Liver (tissue), 10 donors: ENCODE measurements at places on chromosomes 1 and 21. TPM values are rescaled to one million over a fixed set of nuclear protein-coding genes. Genes with fewer than 3 reads are reported as not detected.
A peak's percentile ranks its signal among the peaks of the same experiment; 100 is the strongest.

- no peaks in the 10 kb centered on the region for H3K27me3 ChIP-seq
- H3K27ac ChIP-seq, result no peak overlapping the region
- H3K4me1 ChIP-seq, result peaks cover 6% of the 10 kb centered on the region
These were observed 55.8 kb downstream of the SLC9A1 start for GRCh38 chr1:27099135-27099586.

GRCh38 chr1:78651241-78651640, 1.6 kb downstream of the IFI44 start:
- H3K27me3 ChIP-seq, result no peaks in the 10 kb centered on the region
- H3K36me3 ChIP-seq, result peaks cover 5% of the 10 kb centered on the region
- peak overlapping the region; percentile 42 for H3K4me3 ChIP-seq
- DNase-seq, result no peak
- H3K4me1 ChIP-seq, result no peaks in the 10 kb centered on the region

GRCh38 chr1:156203331-156203730, 9.4 kb downstream of the SLC25A44 start:
- no peak overlapping the region for H3K4me3 ChIP-seq
- H3K27me3 ChIP-seq, result no peaks in the 10 kb centered on the region
- peaks cover 35% of the 10 kb centered on the region for H3K4me1 ChIP-seq
- peaks cover 3% of the 10 kb centered on the region for H3K36me3 ChIP-seq
- H3K27ac ChIP-seq, result no peak overlapping the region

CD52 gene
- total RNA-seq, result 4.0 TPM
